ENCODE measurements at places on chromosomes 4 and X.

GRCh38 chr4:174869339-174869738, 40.3 kb upstream of the GLRA3 start:
- no peak for DNase-seq

DNA sequence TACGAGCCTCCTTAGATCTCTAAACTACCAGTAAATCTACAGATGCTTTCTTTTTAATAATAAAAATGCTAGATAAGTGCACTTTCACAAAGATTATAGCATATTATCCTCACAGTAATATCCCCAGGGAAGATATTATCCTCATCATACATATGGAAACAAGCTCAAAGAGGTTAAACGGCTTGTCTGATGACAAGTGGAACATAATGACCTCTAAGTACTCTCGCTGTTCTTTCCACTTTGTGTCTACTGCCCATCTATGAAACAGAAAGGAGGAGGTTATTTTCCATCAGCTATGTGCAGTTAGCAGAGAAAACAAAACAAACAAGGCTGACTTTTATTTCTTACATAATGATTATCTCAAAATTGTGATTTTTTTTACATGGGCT, 42.8 kb upstream of the PRDM8 start:
- DNase-seq = no peak

GRCh38 chr4:98993419-98994071, 2.0 kb upstream of the METAP1 start:
- no peak for DNase-seq

- DNase-seq = no peak
Observed at GRCh38 chr4:89653012-89653411, 183.9 kb downstream of the SNCA start.

DNA sequence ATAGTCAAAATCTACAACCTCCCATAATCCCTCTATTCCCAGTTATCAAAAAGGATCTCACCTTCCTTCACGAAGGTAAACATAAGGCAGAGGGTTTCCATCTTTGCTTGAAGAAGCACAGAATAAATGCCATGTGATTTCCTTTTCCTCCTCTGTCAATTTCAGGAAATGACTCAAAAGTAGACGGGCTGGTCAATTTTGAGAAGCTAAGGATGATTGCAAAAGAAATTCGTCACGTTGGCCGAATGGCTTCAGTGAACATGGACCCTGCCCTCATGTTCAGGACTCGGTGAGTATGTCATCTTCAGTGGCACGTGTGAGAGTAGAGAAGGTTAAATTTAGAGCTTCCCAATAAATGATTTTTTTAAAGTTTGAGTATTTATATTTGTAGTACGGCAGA, 240.2 kb downstream of the RAPGEF2 start:
- DNase-seq = no peak

GRCh38 chr4:54449999-54450398, 207.8 kb upstream of the KIT start:
- DNase-seq = no peak

GRCh38 chrX:145727476-145727875, 90.2 kb upstream of the SLITRK2 start:
- DNase-seq = peak; percentile 65

DNA sequence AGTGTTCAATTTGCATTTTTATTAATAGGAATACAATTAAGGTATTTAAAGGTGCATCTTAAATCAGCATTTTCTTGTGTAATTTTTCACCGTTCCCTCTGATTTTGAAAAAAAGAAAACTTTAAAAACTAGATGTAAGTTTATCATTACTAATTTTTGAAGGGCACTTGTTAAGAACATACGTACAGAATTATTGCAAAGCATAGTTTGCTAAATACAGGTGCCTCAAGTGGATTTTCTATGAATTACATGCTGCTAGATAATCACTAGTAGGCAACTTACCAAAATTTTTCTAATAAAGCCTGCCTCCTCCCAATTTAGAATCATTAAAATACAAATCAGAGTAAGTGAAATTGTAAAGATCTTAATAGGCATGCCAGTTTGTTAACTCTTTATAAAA, 8.5 kb downstream of the CNKSR2 start:
- no peak for DNase-seq

GRCh38 chr4:3447431-3448395, 5.9 kb downstream of the HGFAC start:
- no peak for DNase-seq

- DNase-seq = no peak
Observed at GRCh38 chr4:143512978-143513313, 556 bp upstream of the SMARCA5 start.

DNA sequence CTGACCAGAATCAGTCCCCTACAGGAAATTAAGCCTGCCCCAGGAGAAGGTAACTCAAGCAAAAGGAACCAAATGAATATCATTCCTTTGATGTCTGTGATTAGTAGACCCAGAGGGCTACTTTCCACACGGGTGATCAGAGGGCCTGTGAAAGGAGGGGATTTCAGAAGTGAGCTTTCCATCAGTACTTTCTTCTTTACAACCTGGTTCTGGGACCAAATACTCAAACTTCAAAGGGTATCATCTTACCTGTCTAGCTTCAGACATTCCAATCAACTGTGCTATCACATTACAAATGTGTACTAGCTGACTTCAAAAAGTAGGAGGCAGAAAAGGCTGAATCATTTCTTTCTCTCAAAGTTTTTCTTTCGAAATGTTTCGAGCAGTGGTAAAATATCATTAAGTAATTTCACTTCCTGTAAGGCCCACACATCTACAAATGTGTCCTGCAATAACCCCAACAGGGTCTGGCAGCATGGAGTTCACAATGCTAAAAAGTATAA, 23.9 kb downstream of the ACSL4 start:
- DNase-seq = no peak

GRCh38 chrX:49178537-49178936, 6.8 kb downstream of the PLP2 start:
- DNase-seq = no peak

DNA sequence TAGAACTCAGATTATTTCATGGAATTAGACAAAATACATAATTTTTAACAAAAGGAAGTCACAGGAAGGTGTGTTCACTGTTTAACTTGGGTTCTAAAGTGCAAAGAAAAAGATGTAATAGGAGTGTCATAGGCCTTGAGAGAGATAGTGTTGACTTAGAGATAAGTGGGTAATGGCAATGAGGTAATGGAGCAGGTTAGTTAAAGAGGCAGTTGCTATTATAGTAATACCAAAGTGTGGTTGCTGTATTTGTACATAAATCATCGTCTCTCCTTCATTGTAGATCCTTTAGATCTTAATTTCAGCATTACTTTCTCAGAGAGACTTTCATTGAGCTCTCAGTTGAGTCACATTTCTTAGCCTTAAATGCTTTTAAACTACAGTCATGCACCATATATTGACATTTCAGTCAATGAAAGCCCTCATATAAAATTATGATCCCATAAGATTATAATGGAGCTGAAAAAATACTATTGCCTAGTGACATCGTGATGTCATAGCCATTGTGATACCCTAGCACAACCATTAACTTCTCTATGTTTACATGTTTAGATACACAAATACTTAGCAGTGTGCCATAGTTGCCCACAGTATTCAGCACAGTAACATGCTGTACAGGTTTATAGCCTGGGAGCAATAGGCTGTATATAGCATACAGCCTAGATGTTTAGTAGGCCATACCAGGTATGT, 245.4 kb downstream of the ADGRL3 start:
- no peak for DNase-seq

DNA sequence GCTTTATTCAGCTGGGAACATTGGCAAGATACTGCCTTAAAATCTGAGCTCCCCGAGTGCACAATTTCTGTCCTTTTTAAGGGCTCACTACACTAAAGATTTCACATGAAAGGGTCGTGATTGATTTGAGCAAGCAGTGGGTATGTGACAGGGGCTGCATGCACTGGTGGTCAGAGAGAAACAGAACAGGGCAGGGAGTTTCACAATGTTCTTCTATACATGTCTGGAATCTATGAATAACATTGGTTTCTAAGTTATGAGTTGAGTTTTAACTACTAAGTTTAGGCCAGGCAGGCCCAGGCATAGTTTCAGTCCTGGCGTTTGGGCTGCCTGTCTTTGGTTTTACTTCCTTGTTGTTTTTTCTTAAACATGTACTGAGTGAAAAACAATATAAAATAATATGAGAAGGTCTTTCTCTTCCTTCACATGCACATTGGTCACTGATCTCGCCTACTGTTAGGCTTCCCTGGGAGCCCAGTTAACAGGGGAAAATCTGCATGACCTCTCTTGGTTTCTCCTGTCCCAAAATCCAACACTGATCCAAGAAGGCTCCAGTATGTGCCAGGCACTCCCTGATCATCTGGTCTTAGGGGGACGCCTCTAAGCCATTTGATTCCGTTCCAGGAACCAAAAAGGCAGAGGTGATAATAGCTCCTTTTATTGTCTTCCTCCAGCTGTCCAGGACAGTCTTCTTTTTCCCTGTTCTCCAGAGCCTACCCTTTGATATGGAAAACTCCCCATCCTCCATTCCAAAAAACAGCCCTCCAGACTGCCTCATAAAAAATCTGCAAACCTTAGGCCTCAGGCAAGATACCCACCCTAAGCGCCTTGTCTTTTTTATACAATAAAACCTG, at the start of gene UGT2B17:
TSS of gene UGT2B17 (minus strand) at position 51 of the 854 bp plus-strand sequence. CDS start 7,838 bp downstream, outside the sequence.
- DNase-seq = no peak

DNA sequence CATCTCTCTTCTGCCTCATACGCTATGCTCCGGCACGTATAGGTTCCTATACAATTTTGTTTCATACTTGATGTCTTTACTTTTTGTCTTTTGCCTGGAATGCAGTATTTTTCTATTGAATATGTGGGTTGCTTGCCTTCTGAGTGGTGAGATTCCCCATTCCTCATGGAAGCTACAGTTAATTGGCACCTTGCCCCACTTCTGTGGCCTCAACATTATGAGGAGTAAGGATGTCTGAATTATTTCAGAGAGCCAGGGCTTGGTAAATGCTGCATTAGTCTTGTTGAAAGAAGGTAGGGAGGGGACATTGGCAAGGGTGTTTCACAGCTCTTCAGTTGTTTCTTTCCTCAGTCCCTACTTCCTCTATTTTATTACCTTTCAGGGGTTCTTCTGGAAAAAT, 23.0 kb downstream of the CDKL5 start:
- DNase-seq = no peak

DNA sequence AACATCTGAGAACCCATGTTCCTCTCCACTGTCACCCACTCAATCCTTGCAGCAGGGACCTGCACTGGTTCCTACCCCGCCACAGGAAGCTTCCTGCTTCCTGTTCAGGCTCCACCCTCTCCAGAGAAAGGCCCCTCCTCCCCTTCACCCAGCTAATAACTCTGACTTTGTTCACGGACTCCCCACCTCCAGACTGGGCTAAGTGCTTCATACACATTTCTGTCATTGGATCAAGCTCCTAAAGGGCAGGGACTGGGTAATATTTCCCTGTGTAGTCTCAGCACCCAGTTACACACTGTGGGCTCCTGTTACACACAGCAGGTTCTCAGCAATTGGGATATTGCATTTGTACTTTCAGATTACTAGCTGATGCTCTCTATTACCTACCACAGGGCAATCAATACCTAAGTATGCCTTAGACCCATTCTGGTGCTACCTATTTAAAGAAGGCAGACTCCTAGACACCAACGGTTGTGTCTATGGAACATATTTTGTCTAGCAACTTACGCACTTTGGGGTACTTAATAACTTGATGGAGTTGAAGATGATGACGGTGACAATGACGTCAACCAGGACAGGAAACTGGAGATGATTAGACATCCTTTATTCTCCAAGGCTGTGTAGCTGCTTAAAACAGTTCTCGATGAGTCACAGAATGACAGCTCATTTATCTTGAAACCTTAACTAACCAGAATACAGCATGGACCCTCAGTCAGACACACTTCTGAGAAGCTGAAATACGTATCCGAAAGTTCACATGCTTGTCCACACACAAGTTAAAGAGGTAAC, 58.1 kb downstream of the MAML3 start:
- DNase-seq = no peak

DNA sequence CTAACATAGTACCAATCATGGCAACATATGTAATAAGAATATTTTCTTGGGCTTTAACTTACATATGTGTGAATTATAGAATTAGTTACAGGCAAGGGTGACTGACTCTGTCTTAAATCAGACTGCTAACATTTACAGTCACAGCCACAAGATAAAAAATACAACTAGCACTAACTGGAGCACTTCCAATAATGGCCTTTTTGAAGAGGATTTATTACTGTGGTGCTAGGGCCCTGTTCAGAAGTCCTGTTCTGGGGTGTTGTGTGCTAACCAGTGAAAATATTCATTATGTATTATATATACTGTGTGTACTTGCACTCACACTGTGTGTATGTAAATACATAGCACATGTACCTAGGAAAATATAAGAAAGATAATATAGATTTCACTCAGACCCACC, 1611.2 kb downstream of the PCDH18 start:
- DNase-seq = no peak

DNA sequence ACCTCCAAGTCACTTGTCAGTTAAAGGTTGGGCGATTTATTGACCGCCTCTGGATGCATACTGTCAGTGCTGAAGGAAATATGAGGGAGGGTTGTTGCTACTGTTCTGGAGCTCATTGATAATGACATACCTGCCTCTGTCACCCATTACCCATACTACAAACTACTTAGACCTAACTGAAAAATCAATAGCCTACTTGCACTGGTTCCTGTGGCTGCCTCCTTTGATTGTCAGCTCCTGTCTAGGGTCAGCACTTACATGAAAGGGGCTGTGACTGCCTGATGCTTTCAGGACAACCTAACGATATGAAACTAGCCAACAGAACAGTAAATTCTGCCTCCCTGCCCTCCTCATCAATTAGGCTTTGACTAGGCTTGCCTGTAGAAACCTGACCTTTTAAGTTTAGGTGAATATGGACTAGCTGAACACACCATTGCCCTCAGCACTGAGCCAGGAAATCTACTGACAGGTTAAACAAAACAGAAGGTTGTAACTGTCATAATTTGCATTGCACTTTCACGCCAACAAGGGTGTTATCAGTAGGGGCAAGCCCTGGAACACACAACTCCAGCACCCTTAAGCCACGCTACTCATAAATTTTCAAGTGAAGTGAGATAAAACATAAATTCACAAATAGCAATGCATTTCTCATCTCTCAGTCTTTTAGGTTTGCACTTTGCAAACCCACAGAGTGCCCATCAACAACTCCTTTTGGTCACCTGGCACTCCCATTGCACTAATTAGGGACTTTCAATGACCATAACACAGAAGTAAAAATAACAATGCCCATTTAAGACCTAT, 9.0 kb upstream of the MAB21L2 start:
- no peak for DNase-seq

DNA sequence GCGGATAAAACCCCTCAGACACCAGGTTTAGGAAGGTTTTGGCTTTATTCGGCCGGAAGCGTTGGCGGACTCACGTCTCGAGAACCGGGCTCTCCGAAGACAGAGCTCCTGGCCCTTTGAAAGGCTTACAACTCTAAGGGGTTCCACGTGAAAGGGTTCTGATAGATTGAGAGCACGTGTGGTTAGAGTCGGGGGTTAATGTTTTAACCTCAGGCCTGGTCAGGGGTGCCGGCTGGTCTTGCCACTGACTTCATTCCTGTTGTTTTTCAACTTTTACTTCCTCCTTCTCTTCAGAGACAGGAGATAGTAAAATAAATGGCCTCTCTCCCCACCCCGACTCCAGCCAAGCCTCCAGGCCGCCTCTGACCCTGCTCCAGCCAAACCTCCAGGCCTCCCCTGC, 4.7 kb upstream of the ASMT start:
- no peak for DNase-seq

GRCh38 chr4:13530823-13531624, 13.3 kb downstream of the NKX3-2 start:
- no peak for DNase-seq
